ENCODE measurements at places on chromosomes 2 and 18. TPM values are rescaled to one million over a fixed set of nuclear protein-coding genes. Genes with fewer than 3 reads are reported as not detected.

DNA sequence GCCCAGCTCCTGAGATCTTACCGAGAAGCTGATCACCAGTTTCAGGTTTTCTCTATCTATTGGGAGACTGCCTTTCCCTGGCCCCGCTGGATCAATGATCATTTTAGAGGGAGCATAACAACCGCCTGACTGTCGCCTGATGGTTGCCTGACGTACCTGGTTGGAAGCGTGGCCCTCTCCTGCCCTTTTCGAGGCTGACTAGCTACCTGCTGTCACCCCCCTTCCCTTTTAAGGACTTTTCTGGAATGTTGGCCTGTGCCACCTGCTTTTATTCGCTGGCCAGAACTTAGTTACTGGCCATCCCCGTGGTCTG, 562 bp upstream of the MFSD2B start:
- DNase-seq = no peak

- no peak for DNase-seq
Measured at GRCh38 chr18:56200381-56200911, 437.9 kb downstream of the TXNL1 start.

DNA sequence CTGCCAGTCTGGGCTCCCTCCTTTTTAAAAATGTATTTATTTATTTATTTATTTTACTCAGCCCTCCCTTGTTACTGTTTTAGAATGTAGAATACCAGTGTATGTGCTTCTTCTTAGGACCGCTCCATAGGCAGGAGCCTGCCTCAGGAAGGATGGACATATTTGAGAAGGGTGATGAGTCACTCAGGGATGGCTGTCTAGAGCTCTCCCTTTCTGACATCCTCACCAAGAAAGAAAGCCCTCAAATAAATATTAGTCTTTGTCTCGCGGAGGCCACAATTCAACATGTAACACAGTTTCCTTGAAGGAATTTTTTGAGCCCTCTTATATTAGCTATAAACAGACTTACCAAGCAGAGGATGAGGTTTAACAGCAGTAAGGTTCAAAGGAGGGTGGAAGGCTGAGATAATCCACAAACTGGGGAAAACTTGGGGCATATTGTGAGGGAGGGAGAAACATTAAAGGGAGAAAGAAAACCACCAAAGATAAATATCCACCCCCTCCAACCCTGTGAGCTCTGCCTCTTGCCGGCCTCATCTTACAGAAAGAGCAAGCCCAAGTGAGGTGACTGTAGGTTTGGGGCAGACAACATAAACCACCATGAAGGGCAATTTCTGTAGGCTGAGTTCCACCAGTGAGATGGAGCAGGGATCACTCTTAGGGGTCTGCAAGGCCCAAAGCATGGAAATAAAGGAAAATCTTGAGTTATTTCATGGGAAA, 163.4 kb downstream of the LRRTM1 start:
- DNase-seq = no peak

DNA sequence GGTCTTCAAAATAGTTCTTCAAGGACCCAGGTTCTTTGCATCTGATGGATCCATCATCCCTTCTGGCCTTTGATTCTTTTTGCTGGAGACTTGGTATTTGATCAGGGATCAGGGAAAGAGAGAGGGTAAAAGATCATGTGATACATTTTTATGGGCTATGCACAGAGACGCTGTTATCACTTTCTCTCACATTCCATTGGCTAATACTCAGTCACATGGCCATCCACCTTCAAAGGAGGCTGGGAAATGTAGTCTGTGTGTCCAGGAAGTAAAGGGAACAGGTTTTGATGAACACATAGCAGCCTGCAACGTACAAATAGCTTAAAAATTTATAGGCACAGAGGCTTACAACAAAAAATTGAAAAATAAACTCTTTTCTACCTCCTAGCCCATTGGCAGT, 629.6 kb upstream of the FANCL start:
- DNase-seq = no peak

DNA sequence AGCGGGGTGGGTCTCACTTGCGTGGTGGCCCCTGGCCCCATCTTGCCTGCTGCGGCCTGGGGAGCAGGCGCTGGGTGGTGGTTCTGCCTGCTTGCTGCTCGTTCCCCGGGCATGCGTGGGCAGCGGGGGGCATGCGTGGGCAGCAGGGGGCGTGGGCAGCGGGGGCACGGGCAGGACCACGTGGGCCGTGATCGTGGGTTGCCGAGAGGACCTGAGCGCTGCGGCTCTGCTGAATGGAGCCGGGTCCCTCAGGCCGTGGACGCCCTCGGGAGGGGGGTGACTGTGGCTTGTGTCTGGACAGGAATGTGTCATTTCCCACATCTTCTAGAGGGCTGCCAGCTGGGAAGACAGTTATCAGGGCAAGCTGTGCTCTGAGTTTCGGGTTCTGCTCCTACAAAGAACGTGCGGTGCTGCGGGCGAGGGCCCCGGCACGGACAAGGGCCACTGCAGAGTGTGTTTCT, 8.3 kb upstream of the GAL3ST2 start:
- no peak for DNase-seq

DNA sequence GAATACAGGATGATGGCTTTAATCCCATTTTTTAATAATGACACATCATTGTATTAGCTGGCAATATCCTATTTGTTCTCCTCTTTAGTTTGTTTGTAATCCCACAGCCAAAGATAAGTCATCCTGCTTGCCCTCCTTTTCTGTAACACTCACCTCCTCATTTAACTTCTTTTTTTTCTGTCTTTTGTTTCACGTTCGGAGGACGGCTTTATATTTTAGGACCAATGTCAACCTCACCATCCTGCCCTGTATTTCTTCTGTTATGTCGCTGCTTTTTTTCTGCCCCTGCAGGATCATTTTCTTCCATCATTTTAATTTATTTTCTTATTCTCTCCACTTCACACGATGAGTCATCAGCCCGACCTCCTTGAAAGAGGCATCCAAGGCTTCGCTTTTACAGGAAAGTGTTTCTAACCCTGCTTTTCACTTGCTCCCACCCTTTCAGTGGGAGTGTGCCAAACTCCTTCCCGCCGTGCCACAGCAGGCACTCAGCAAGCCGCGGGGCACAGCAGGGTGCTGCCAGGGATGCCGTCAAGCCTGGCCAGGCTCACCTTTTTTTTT, 11.4 kb downstream of the RAB31 start:
- DNase-seq = no peak

GRCh38 chr2:224217962-224218347, 178.9 kb upstream of the SERPINE2 start:
- DNase-seq = no peak

DNA sequence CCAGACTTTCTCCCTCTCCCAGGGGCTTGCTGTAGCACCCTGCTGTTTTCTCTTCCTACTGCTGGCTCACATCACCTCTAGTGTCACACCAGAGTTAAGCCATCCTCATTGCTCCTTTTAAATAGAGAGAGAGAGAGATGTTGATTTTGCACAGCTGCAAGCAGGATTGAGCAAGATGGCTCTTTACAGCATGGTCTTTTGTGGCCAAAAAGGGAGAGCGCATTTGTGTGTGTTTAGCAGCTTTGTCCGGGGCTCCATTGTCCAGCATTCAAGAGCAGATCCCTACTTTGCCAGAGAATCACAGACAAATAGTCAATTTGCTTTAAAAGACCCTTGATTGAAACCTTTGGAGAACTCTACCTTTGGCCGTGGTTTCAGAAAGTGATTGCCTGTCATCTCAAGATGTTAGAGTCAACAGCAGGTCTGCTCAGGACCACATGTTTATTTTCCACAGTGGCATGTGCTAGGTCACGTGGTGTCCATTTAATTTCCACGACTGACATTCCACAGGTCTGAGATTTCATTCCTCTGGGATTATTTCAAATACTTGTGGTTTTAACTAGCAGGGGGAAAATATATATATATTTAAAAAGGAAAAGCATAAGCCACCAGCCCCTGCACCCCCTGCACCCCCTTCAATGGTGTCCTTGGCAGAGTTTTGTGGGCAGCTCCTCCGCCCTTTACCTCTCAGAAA, 359.9 kb upstream of the SLC14A2 start:
- DNase-seq = no peak

DNA sequence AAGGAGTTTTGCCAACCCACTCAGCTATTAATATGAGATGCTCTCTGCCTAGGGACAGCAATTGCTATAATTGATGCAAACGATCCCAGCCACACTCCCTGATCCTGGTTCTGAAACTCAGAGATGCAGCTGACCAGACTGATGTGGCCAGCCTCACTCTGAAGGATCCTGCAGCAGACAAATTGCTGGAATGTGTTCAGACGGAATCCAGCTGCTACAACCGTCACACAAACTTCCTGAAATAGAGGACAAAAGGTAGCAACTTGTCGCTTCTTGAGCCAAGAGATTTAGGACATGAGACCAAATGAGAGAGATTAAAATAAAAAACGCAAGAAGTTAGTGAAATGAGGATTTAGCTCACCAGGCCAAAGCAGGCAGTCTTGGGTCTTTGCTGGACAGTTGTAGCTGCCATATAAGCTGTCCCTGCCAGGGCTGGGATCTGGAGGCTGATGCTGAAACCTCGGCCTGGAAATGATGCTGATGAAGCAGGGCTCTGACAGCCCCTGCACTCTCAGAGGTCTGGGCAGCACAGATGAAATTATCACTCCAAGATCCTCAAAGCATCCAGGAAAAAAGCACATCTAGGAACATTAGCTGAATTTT, 8.3 kb upstream of the YWHAQ start:
- DNase-seq = no peak

- DNase-seq = no peak
Measured at GRCh38 chr2:181240844-181241243, 216.3 kb upstream of the ITGA4 start.

DNA sequence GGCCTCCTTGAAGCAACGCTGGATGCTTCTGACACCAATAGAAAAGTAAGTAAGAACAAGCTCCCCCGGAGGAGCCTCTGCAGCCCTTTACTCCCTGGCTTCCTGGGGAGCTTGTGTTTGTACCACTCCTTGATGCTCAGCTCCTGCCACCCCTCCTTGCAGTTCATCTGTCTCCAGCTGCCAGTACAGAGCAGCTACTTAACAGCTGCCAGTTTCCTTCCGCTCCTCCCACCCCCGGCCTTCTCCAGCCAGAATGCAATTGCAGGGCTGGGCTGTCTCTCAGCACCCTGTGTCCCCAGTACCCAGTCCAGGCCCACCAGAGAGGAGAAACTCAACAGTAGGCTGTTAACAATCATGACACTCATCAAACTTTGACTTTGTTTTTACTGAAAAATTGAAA, 109.4 kb downstream of the AOX1 start:
- no peak for DNase-seq

DNA sequence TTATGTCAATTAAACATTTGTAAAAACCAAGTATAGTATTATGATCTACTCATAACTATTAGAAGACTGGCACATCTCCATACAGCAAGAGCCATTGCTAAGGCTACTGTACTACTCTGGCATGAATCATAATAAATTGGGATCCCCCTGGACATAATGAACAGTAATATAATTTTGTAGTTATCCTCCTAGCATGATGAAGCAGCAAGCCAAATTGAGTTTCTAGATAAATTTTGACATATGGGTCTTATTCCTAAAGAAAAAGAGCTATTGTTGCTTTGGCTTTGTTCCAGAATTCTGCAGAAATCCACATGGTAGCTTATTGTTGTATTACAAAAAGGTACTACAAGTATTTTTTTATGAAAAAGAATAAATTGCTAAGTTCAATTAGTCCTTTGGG, 204.3 kb downstream of the CAMKMT start:
- no peak for DNase-seq

- no peak for DNase-seq
Measured at GRCh38 chr2:191255756-191256312, 10.6 kb downstream of the MYO1B start.

DNA sequence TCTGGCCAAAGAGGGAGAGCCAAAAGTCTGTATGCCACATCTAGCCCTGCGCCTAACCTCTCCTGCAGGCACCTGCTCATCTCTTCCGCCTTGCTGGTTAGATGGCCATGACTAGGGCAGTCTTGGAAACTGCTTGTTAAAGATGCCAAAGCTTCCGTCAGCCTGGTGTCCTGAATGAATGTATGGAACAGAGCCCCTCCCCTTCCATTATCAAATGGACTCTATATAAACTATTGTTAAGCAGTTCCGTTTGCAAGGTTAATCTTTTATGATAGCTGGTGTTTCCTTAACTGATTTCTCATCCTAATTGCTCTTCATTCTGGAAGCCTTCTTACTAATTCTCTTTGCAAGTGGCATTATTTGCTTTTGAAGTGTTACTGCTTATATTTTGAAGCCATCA, 87.1 kb downstream of the ATP9B start:
- DNase-seq = no peak

DNA sequence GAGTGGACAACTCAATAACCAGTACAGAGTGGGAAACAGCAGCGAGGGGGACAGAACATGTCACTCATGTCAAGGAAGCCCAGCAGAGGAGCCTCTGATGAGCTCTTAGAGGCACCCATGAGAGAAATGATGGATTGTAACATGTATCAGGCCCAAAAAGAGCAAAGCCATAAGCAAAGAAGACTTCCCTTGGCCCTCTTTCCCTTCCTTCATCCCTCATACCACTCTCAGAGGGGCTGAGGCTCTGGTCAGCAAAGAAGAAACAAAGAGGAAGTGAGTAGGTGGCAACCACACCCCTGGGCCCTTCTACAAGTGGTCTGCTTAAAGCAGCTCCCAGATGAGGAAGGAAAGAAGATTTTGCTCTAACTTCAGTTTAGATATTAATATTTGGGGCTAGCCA, 112.8 kb downstream of the CDC42EP3 start:
- DNase-seq = no peak

DNA sequence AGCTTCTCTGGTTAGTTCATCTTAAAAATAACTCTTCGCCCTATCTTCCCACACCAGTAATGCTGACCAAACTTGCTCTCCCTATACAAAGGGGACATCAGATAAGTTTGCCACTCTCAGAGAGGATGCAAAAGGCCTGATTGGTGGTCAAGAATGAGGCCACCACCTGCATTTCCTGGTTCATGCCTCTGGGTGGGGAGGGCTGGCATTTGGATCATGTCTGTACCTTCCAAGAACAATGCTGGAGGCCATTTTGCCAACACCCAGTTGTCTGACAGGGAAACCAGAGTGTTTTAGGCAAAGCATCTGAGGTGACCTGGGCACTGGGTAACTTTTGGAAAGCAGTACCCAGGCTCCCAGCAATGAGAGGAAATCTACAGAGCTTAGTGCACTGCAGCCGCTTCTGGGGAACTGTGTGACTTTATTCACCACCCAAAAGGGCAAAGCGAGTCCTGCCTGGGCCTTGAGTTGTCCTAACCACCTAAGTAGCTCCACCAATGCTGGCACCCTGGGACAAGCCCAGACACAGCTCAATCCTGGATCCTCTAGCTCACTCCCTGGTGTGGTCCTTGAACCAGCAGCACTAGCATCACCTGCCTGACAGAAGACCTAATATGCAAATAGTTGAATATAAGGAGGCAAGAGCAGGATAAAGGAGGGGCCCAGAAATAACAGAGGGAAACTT, 35.1 kb downstream of the CAPN13 start:
- no peak for DNase-seq

The RNF152 gene
- total RNA-seq = 4.2 TPM

The FKBP1B gene
- 4.9 TPM for total RNA-seq

The NT5C1B gene
- total RNA-seq = not detected

The RIOK3 gene
- 71.2 TPM for total RNA-seq

The CNDP1 gene
- not detected for total RNA-seq

The ZNF142 gene
- total RNA-seq = 10.0 TPM

The TEKT4 gene
- not detected for total RNA-seq

The FAM124B gene
- total RNA-seq = 1.4 TPM
